ENCODE measurements at places on chromosomes 11 and 22.
A peak's percentile ranks its signal among the peaks of the same experiment; 100 is the strongest.

DNA sequence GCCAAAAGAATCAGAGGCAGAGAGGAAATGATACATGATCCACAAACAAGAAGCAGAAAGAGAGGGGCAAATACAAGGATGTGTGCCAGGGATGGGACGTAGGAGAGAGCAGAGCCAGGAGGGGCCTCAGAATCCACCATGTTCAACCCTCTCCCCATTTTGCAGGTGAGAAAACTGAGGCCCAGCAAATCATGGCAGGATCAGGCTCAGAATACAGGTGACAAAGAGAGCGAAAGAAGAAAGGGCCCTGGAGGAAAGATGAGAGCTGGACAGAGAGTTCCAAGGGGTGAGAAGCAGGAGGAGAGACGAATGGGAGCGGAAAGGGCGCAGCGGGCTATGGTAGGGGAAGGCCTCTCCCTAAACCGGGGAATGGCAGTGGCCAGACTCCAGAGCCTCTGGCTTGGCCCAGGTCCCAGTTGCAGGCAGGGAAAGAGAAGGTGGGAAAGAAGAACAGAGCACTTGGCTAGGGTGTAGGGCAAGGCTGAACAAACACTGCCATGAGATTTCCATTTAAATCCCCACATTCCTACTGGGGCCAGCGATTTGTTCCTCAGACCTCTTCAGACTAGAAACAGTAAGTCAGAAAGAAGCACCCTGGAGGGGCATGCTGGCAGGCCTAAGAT lies 44.4 kb upstream of the TSKU start:
- no peak for DNase-seq

- DNase-seq, result no peak
Observed at GRCh38 chr11:95559899-95560298, 229.7 kb downstream of the FAM76B start.

- DNase-seq, result no peak
Observed at GRCh38 chr11:82038154-82038553, 695.5 kb downstream of the FAM181B start.

DNA sequence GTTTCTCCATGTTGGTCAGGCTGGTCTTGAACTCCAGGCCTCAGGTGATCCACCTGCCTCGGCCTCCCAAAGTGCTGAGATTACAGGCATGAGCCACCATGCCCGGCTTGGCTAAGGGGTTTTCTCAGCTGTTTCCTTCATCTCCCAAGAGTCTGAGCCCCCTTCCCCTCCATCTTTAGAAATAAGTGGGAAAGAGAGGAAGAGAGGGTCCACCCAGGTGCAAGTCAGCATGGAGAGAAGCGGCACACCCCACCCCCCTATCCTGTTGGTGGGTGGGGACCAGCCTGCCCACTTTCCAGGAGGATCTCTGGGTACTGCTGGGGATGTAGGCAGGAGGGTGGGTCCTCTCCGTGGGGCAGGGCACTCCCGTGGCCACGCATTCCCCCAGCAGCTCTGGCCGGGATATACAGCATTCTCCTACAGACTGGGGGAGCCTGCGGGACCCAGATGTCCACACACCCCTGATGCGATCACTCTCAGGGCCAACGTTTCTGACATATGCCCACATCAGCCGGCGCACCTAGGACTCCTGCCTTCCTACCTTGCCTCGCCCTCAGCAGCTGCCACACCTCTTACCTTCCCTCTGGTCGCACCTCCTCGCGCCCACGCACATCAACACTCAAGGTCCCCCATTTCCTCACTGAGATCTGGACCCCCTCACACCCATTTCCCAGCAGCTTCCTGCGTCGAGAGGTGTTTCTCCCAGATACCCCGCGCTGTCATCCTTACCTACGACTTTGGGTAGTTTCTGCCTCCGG lies 8.9 kb downstream of the SCARF2 start:
- no peak for DNase-seq

- no peak for DNase-seq
Observed at GRCh38 chr11:67282876-67283371, 6.2 kb upstream of the ANKRD13D start.

DNA sequence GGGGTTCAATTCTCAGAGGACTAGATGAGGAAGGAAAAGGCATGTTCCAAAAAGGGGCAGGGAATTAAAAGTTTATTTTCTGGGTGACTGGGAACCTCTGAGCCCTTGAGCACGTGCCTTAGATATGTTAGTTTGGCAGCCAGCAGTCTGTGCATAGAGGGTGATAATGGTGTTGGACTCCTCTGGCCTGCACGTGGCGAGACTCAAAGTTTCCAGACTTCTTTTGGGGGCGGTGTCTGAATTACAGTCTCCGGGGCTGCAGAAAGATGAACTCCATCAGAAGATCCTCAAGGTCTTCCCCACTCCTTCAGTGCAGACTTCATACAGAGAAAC lies 861 bp upstream of the ZNRF3 start:
- DNase-seq, result no peak

GRCh38 chr22:27080036-27080578 lies 422.7 kb downstream of the MIAT start:
- DNase-seq, result no peak

GRCh38 chr11:34910817-34911216 lies 5.4 kb downstream of the APIP start:
- DNase-seq, result no peak

- no peak for DNase-seq
Observed at GRCh38 chr11:131468565-131468964, 98.2 kb downstream of the NTM start.

- no peak for DNase-seq
Observed at GRCh38 chr11:61484541-61484940, 24.0 kb upstream of the LRRC10B start.

GRCh38 chr22:41264408-41264941 lies 21.5 kb downstream of the RANGAP1 start:
- no peak for DNase-seq

- no peak for DNase-seq
Observed at GRCh38 chr11:121670805-121671282, 218.1 kb upstream of the SORL1-AS1 start.

- DNase-seq, result no peak
Observed at GRCh38 chr11:70687716-70688115, 289.4 kb downstream of the CTTN start.

- DNase-seq, result peak; percentile 78
Observed at GRCh38 chr11:12963792-12964536, 45.2 kb upstream of the RASSF10 start.

DNA sequence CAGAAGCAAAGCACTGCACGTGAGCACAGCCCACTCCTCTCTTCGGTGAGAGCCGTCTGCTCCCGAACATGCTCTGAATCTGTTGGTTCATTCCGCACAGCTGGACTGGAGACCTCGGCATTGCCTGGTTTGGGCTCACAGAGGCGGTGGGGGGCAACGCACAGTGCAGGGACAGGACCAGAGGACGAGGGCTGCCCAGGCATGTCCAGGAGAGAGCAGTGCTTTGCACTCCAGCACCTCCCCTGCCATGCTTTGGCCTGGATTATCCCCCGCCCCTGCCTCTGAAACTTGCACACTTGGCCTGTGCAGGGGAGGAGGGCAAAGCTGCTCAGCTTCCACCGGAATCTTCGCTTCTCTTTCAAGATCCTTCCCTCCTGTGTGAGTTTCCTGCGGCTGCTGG lies 536.5 kb downstream of the BRD1 start:
- no peak for DNase-seq

- peak; percentile 53 for DNase-seq
Observed at GRCh38 chr11:60978546-60979380, 7.3 kb downstream of the CD6 start.

DNA sequence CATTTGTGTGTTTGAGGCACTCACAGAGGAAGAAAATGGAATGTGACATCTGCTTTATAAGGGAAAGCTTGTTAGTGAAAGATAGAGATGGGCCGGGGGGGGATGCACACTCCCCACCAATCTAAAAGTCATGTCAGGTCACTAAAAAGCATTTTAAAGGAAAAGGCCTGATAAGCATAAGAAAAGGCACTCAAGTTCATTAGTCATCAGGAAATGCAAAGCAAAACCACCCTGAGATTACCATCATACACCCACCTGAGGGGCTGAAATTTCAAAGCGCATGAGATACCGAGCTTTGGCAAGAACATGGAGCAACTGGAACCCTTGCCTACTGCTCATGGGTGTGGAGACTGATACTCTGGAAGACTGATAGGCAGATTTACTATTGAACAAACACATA lies 77.9 kb upstream of the ANO1 start:
- no peak for DNase-seq

- DNase-seq, result no peak
Observed at GRCh38 chr11:67649634-67650510, 658 bp downstream of the ACY3 start.

GRCh38 chr11:45872651-45873356 lies 12.6 kb upstream of the MAPK8IP1 start:
- DNase-seq, result no peak

GRCh38 chr22:41745968-41746367 lies 46.7 kb downstream of the MEI1 start:
- DNase-seq, result no peak

- DNase-seq, result no peak
Observed at GRCh38 chr11:122248939-122249338, 132.9 kb upstream of the BLID start.

DNA sequence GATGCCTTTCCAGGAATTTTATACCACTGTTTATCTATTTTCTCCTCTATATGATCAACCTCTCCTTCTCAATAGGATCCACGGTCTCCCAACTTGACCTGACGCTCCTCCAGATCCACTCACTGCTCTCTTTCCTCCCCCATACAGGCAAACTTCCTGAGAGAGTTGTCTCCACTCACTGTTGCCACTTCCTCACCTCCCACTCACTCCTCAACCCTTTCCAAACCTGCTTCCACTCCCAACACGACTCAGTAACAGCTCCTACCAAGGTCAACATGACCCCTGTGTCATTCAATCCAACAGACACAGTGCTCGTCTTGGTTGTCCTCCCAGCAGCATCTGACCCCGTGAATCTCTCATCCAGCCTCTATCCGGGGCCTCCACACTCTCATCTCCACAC lies 3.1 kb downstream of the APBB1 start:
- DNase-seq, result no peak

DNA sequence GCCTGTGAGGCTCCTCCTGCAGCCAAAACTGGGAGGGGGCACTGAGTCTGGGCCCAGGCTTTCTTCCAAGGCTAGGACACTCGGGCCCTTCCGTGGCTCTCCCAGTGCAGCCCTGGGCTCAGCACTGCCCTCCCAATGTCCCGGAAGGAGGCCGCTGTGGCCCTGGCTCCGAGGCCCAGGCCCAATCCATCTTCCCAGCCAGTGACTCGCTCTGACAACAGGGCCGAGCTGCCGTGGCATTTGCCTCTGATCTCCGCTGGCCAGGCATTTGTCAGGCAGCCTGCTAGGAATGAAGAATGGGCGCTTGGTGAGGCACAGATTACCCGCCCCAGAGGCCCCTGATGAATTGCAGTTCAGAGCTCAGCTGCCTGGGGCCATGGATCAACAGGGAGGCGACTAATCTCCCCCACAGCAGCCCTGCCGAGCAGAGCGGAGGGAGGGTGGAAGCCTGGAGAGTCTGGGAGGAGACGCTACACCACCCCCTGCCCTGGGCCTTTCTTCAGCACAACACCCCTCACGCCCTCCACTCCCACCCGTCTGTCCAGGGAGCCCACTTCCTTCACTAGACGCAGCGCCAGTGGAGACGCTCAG lies 8.3 kb downstream of the FXYD2 start:
- DNase-seq, result no peak

- DNase-seq, result no peak
Observed at GRCh38 chr22:47083379-47083986, 321.0 kb downstream of the TBC1D22A start.

DNA sequence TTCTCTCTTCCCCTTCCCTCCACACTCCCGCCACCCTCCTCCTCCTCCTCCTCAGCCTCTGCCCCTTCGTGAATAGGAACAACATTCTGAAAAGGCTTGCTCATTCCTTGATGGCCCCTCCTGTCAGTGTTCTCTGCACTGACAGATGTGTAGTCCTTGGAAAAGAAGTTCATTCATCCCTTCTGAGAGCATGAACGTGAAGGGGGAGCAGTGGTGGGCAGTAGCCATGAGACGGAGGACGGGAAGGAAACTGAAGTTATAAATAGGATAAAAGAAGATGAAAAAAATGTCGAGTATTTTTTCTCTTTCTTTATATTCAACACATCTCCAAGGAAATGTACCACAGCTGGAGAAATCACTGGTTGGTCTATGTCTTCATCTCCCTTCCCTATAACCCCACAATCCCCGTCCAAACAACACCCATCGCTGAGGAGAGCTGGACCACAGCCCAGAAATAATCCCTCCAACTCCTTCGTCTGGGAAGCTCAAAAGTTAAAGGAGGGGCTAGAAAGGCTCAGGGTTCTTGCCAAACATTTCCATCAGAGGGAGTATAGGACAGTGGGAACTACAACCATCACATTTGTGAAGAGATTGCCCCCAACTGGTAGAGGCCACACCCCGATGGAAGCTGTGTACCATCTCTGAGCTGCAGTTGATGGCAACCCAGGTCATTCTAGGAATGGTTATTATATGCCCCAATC lies 33.5 kb downstream of the ETS1 start:
- no peak for DNase-seq

GRCh38 chr11:81874635-81875034 lies 859.0 kb downstream of the FAM181B start:
- peak; percentile 37 for DNase-seq

DNA sequence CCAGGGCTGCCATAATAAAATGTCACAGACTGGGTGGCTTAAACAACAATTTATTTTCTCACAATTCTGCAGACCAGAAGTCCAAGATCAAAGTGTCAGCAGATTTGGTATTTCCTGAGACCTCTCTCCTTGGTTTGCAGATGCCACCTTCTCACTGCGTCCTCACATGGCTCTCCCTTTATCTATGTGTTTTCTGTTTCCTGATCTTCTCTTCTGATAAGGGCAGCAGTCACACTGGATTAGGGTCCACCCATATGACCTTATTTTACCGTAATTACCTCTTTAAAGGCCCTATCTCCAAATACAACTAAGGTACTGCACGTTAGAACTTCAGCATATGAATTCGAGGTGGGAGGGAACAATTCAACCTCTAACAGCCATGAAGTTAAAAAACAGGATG lies 238.9 kb upstream of the API5 start:
- no peak for DNase-seq

GRCh38 chr11:11977206-11977938 lies 31.1 kb downstream of the DKK3 start:
- DNase-seq, result peak; percentile 77

All from NCI-H446 (cell line).